Endothelial cell (in vitro differentiated cells): ENCODE measurements at places on chromosomes 4 and X. TPM values are rescaled to one million over a fixed set of nuclear protein-coding genes. Genes with fewer than 3 reads are reported as not detected.
A peak's percentile ranks its signal among the peaks of the same experiment; 100 is the strongest.

- DNase-seq: no peak
- H3K4me3 ChIP-seq: no peak overlapping the region
- H3K36me3 ChIP-seq: no peaks in the 10 kb centered on the region
- H3K27ac ChIP-seq: peak overlapping the region; percentile 91
- H3K4me1 ChIP-seq: peaks cover 27% of the 10 kb centered on the region
Measured at GRCh38 chr4:38160487-38161207, 200.4 kb downstream of the PTTG2 start.

DNA sequence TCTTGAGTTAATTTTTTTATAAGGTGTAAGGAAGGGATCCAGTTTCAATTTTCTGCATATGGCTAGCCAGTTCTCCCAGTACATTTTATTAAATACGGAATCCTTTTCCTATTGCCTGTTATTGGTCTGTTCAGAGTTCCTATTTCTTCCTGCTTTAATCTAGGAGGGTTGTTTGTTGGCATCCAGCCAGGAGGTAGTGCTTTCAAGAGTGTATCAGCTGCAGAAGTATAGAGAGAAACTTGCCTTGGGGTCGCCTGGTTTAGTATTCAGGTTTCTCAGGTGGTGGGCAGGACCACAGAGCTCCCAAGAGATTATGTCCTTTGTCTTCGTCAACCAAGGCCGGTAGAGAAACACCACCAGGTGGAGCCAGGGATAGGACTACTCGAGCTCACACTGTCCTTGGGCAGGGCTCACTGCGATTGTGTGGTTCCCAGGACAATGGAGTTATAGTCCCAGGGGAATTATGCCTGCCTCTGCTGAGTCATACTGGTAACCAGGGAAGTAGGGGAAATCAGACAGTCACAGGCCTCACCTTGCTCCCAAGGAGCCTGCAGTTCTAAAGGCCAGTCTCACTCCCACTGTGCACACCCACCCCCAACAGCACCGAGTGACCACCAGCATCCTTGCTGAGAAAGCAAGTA, 168.1 kb downstream of the VSIG4 start:
- no peaks in the 10 kb centered on the region for H3K36me3 ChIP-seq
- DNase-seq: peak; percentile 28
- H3K4me1 ChIP-seq: no peaks in the 10 kb centered on the region
- H3K4me3 ChIP-seq: no peak overlapping the region
- H3K27ac ChIP-seq: no peak overlapping the region
- no peaks in the 10 kb centered on the region for H3K27me3 ChIP-seq

DNA sequence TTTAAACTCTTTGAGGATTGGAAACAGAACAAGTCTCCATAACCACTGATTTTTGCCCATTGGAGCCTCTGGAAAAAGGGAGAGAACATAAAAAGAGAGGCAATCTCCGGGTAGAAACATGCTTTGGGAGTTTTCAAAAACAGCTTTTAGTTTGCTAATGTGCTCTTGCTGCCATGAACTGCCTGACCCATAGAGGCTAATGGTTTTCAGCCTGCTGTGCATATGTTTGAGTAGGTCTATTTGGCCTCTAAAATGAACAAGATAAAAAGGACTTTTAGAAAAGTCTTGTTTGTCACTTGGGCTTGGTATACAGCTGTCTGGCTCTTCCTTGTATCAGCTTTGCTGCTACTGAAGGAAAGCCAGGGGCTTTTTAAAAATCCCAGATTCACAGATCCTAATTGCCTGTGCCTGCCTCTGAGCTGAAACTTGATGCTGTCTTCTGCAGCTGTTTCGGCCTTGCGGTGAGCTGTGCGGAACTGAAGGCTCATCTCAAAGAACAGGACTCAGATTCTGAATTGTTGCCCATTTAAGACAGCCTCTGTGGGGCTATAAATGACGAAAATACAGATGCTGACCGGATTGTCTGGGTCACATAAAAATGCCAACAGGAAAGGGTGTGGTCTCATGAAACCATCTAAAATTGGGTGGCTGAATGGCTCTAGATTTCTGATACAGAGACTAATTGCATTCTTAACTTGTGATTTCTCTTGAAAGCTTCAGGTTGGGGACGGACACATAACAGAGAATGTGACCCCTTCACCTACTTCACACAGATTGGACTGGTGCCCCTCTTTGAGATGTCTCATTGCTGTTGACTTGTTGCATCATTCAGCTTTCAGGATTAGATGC, 18.4 kb upstream of the ZNF41 start:
- no peaks in the 10 kb centered on the region for H3K36me3 ChIP-seq
- H3K27me3 ChIP-seq: no peaks in the 10 kb centered on the region

GRCh38 chr4:112058433-112058832, 86.8 kb upstream of the FAM241A start:
- DNase-seq: no peak
- H3K27ac ChIP-seq: no peak overlapping the region
- H3K36me3 ChIP-seq: no peaks in the 10 kb centered on the region

DNA sequence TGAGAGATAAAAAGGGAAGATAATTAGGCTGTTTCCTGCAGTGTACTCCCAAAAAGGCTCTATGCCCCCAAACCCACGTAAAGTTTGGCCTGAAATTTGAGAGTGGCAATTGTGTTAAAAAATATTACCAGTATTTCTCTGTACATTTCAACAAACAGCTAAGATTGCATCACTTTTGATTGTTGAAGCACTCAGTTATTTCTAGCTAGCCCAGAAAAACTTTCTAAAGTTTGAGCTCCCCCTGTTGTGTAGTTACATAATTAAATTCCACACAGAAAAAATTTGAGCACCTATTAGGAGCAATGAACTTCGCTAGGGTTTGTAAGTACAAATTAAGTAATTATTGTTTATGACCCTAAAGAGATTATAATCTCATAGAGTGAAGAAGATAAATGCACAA, 109.4 kb downstream of the DLG3 start:
- no peaks in the 10 kb centered on the region for H3K36me3 ChIP-seq
- no peak for DNase-seq
- no peak overlapping the region for H3K27ac ChIP-seq
- H3K4me1 ChIP-seq: no peaks in the 10 kb centered on the region

- DNase-seq: no peak
- no peak overlapping the region for H3K27ac ChIP-seq
Measured at GRCh38 chr4:18401425-18401824, 379.9 kb upstream of the LCORL start.

- no peaks in the 10 kb centered on the region for H3K36me3 ChIP-seq
- no peaks in the 10 kb centered on the region for H3K27me3 ChIP-seq
- H3K27ac ChIP-seq: no peak overlapping the region
- no peak for DNase-seq
- H3K4me1 ChIP-seq: peaks cover 9% of the 10 kb centered on the region
Measured at GRCh38 chr4:174592985-174593335, 70.7 kb upstream of the HPGD start.

DNA sequence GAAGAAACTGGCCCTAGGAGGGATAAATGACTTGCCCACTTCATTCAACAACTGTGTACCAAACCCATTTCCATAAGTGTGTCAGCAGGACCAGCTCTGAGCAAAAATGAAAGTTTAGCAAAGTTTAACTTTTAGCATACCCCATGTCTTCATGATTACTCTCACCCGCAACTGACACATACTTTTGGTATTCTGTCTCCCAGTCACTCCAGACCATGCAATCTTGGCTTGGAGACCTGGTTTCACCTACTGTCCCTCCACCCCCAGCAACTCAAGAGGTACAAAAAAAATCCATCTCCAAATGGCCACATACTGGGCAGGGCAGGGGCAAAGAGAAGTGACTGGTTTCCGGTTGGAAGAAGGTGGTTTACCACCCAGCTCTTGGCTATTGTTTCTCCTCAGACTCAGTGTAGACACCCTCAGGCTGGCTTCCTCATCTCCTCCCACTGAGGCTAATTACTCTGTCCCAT, 79.8 kb downstream of the RLIM start:
- H3K4me1 ChIP-seq: peaks cover 5% of the 10 kb centered on the region
- peak overlapping the region; percentile 31 for H3K4me3 ChIP-seq
- H3K27ac ChIP-seq: no peak overlapping the region
- peaks cover 7% of the 10 kb centered on the region for H3K36me3 ChIP-seq
- DNase-seq: no peak

DNA sequence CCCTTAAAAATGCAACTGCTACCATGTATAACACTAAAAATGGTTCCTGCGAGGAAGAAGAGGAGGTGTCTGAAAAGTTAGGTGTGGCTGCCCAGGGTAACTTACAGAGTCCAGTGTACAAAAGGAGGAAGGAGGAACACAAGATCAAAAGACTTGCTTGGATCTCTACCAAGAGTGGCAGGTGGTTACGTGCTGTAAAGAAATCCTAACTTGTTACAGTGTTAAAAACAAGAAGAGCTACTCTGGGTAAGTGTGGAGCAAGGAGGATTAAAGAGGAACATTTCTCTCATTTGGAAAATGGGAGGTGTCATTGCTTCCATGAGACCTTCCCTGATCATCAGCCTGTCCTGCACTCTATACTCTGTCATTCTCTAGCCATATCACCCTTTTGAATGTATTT, 242.0 kb downstream of the PTTG2 start:
- H3K36me3 ChIP-seq: no peaks in the 10 kb centered on the region
- no peak for DNase-seq
- no peak overlapping the region for H3K27ac ChIP-seq

DNA sequence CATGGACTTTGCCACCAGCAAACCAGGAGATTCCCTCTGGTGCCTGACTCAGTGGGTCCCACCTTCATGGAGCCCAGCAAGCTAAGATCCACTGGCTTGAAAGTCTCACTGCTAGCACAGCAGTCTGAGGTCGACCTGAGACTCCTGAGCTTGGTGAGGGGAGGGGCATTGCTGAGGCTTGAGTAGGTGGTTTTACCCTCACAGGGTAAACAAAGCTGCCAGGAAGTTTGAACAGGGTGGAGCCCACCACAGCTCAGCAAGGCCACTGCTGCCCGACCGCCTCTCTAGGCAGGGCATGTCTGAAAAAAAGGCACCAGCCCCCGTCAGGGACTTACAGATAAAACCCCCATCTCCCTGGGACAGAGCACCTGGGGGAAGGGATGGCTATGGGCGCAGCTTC, 28.1 kb downstream of the FAM9A start:
- H3K4me3 ChIP-seq: no peak overlapping the region
- H3K27me3 ChIP-seq: no peaks in the 10 kb centered on the region
- H3K4me1 ChIP-seq: no peaks in the 10 kb centered on the region

- DNase-seq: no peak
- peaks cover 4% of the 10 kb centered on the region for H3K4me1 ChIP-seq
- H3K27me3 ChIP-seq: peaks cover 3% of the 10 kb centered on the region
- H3K4me3 ChIP-seq: no peak overlapping the region
Measured at GRCh38 chrX:15398874-15399273, 14.7 kb upstream of the VEGFD start.

DNA sequence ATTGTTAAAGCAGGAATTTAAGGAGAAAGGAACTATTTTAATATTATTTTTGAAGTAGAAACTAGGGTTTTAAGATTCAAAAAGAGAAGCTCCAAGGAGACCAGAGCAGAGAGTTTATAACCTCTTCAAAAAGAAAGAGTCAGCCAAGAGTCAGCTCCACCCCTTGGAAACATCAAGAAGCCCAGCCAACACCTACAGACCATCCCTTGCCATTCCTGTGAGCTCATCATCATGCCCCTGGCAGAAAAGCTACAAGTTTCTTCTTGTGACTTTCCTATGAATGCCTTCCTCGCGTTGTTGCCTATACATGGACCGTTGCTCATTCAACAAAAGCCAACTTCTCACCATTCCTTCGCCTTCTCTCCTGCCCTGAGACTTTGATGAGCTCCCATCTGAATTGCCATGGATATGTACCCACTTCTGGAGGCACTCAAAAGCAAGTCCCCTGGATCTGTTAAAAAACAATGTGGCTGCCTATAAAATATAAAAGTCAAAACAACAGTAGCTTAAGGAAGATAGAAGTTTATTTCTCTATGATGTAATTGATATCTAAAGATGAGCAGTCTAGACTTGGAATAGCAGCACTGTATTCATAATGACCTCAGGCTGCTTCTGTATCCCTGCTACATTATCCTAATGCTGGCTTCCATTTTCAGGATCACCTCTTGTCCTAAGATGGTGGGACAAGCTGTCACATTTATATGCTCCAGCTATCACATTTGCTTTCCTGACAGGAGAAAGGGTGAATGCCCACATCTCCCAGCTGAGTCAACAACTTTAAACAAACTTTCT, 20.3 kb downstream of the PLRG1 start:
- no peaks in the 10 kb centered on the region for H3K4me1 ChIP-seq
- peaks cover 3% of the 10 kb centered on the region for H3K27me3 ChIP-seq
- no peak overlapping the region for H3K27ac ChIP-seq
- no peak overlapping the region for H3K4me3 ChIP-seq

GRCh38 chr4:162706051-162706450, 460.6 kb downstream of the NAF1 start:
- peaks cover 2% of the 10 kb centered on the region for H3K27me3 ChIP-seq
- H3K36me3 ChIP-seq: peaks cover 18% of the 10 kb centered on the region
- H3K27ac ChIP-seq: no peak overlapping the region
- no peak overlapping the region for H3K4me3 ChIP-seq
- no peak for DNase-seq

DNA sequence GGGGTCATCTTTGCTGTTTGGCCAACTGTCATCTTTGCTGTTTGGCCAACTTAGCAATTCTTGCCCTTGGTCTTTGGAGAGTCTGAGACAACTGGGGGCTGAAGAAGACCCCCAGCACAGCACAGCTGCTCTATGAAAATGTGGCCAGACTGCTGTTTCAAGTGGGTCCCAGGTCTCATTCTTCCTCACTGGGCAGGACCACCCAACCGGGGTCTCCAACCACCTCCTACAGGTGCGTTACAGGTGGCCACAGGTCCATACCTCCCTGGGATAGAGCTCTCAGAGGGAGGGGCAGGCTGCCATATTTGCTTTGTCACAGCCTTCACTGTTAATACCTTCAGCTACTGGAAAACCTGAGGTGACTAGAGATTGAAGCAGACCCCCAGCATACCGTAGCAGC, 82.1 kb upstream of the TCEAL2 start:
- no peak overlapping the region for H3K27ac ChIP-seq
- DNase-seq: no peak

GRCh38 chr4:156547439-156547838, 424.2 kb downstream of the PDGFC start:
- H3K27ac ChIP-seq: no peak overlapping the region
- no peaks in the 10 kb centered on the region for H3K36me3 ChIP-seq
- DNase-seq: no peak
- H3K4me3 ChIP-seq: no peak overlapping the region
- peaks cover 9% of the 10 kb centered on the region for H3K27me3 ChIP-seq
- peaks cover 3% of the 10 kb centered on the region for H3K4me1 ChIP-seq

GRCh38 chr4:110867251-110867960, 244.5 kb upstream of the PITX2 start:
- H3K36me3 ChIP-seq: no peaks in the 10 kb centered on the region
- H3K27me3 ChIP-seq: no peaks in the 10 kb centered on the region
- no peaks in the 10 kb centered on the region for H3K4me1 ChIP-seq
- no peak overlapping the region for H3K4me3 ChIP-seq
- DNase-seq: no peak
- H3K27ac ChIP-seq: no peak overlapping the region

The RBM46 gene
- total RNA-seq: not detected

The ARHGAP6 gene
- 4.1 TPM for total RNA-seq

The TGIF2LX gene
- not detected for total RNA-seq

The TMEM165 gene
- total RNA-seq: 197 TPM

The CLGN gene
- total RNA-seq: 21.6 TPM

The TEX11 gene
- total RNA-seq: not detected

The NXF2B gene
- 1.5 TPM for total RNA-seq

The JADE3 gene
- total RNA-seq: 17.4 TPM

The USP17L30 gene
- not detected for total RNA-seq

The ZMAT1 gene
- total RNA-seq: 7.3 TPM

The GJB1 gene
- not detected for total RNA-seq

The IL15 gene
- 8.8 TPM for total RNA-seq
